Activated CD8-positive, alpha-beta memory T cell treated with anti-CD3 and anti-CD28 coated beads for 4 hours (primary cell): ENCODE measurements at places on chromosomes 12 and 14.

GRCh38 chr14:80325112-80325511 lies 113.8 kb upstream of the DIO2 start:
- no peak for DNase-seq

GRCh38 chr12:12387501-12387900 lies 30.6 kb downstream of the BORCS5 start:
- no peak for DNase-seq

DNA sequence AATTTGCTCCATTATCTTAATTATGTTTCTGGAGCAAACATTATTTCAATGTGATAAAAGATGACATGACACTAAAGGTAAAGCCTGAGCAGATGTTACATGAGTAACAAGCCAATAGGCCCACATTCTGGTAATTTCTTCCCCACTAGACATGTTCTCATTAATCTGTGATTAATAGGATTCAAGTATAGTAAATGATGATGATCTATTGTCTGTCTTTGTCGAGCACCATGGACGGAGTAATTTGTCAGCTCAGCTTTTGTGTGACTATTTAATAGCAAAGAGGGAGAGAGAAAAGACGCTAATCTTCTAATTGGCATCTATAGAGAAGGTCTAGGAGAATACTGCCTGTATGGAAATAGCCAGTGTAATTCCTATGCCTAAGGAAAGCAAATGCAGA lies 62.2 kb upstream of the INSM2 start:
- no peak for DNase-seq

DNA sequence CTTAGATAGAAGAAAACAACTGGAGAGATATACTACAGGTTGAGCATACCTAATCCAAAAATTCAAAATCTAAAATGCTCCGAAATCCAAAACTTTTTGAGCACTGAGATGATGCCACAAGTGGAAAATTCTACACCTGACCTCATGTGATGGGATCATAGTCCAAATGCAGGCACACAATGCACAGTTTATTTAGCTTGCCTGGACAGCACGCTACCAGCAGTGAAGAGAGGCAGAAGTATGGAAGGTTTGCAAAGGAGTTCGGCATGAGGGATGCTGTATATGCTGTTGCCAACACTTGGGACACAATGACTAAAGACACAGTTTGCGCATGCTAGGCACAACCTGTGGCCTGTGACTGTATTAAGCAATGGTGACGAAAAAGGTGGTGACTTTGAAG lies 58.1 kb upstream of the CAND1 start:
- no peak for DNase-seq

DNA sequence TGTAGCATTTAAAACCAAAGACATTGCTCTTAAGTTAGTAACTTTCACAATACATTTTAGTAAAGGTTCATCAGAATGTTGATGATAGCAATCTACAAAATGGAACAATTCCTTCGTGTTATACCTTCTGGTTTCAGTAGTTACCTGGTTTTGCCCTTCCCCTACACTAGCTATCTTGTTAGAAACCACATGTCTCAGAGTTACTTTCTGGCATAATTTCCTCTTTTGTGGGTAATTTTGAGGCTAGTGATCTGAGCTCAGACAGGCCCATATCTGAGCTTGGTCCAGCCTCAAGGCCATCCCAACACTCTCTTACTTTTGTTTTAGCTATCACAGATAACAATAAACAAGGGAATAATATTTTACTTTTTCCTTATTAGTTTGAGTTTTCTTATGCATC lies 196.9 kb downstream of the KITLG start:
- DNase-seq, result no peak

GRCh38 chr12:17810399-17810798 lies 279.6 kb downstream of the RERGL start:
- no peak for DNase-seq

GRCh38 chr12:85060916-85061315 lies 24.8 kb downstream of the LRRIQ1 start:
- DNase-seq, result no peak

- DNase-seq, result no peak
Measured at GRCh38 chr12:89208661-89209096, 143.6 kb downstream of the DUSP6 start.

DNA sequence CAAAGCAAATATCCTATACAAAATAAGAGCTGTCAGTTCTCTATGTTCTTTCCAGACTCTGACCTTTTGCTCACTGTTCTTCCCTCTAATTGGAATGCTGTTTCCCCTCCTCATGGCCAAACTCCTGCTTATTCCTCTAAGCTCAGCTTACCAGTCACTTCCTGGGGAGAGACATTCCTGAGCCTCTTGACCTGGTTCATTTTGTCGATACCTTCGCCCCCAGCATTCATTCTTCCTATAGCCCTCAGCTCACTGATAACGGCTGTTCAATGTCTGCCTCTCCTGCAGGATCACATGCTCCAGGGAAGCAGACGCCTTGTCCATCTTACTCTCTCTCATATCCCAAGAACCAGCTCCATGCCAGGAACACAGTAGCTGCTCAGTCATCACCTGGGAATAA lies 431.0 kb downstream of the MED13L start:
- DNase-seq, result no peak

DNA sequence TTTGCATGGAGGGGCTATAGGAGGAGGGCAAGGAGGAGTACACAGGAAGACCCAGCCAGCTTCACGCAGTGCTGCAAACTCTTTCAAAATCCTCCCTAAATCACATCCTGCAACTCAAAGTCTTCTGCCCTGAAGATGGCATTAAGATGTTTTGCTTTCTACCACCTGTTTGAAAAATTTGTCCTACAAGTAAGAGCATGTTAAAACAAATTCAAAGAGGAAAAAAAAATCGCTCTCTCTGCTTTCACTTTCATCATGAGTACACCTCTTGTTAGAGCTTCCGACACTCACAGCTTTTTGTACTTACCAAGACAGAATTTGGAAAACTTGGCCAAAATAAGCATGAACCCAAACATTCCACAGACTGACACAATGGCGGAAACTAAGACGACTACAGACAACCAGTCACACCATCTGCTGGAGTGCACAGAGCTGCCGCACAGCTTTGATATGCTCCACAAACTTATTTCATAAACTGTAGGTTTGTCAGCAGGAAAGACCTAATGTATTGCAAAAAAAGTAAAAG lies 21.3 kb downstream of the GCH1 start:
- DNase-seq, result no peak

GRCh38 chr14:55819610-55820304 lies 239.8 kb downstream of the KTN1 start:
- DNase-seq, result no peak

DNA sequence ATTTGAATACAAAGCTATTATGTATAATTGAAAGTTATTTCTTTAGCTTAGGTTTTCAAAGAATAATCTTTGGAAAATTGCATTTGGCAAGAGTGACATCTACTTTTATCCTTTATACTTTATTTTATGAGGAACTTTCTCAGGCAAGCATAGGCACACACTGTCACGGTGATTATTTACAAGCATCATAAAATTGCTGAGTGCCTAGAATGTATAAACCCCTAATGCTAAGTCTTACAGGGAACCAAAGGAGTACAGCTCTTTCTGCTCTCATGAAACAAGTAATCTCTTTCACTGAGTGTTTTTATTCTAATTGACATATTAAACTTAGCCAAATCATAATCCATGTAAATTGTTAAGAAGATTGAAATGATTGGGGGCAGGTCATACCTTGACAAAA lies 154.9 kb downstream of the FSCB start:
- DNase-seq, result no peak

DNA sequence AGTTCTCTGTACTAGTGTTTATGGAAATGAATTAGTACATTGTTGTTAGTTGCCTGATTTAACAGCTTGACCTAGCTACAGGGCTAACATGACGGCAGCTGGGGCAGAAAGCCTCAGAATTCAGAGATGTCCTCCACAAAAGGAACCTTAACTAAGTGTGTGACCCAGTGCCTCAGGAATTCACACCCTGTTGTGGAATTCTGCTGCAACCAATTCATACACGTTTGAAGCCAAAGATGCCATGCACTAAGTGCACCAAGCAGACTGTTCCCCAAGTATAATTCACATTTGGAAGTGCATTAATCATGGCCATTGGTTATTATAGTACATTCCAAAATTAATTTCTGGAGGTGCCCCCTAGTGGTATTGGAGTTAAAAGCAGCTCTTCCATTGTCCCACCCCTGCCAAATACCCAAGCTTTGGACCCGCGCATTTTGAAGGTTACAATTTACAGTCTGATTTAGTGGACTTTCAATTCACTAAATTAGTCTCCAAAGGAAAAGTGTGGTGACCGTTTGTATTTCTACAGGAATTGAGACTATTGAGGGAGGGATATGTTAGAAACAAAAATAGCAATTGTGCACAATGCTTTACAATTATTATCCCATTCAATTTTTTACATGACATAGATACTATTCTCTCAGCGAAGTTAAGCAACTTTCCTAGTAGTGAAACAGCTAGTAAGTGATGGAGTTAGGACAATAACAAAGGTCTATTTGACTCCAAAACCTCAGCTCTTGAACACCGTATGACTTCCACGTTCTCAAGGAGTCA lies 85.9 kb downstream of the PAX9 start:
- DNase-seq, result no peak

GRCh38 chr14:77055306-77055705 lies 26.8 kb upstream of the IRF2BPL start:
- no peak for DNase-seq

GRCh38 chr12:68042212-68042699 lies 53.0 kb downstream of the IFNG-AS1 start:
- no peak for DNase-seq

DNA sequence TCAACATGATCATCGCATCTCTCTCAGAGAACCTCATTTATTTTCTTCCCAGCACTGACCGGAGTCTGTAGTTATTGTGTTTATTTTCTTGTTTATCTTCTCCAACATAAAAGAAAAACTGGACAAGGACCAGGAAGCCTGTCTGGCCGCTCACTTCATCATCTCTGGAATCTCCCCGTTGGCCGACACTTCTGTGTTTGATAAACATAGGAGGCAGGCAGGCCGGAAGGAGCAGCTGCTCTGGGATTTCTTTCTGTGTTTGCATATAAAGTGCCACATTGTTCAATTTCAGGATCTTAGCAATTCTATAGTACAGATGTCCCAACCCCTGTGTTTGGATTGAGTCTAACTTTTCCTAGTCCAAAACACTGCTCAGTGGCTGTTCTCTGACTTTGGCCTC lies 53.3 kb downstream of the ACACB start:
- DNase-seq, result no peak

- no peak for DNase-seq
Measured at GRCh38 chr14:77708749-77709148, 846 bp downstream of the SLIRP start.

DNA sequence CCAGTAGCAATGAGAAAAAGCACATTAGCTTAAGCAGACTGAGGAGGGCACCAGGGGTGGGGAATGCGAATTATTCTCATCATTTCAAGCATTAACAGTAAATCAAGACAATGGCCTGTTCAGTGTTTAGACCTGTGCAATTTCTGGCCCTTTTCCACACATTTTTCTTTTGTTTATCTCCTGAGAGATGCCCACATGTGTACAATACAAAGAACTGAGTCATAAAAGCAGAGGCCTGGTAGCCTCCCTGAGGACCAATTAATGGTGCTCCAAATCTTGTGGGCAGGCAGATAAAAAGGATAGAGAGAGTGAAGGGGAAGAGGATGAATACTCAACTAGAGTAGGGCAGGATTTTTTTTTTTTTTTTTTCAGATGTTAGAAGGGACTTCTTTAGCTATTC lies 480.8 kb downstream of the RERGL start:
- no peak for DNase-seq

GRCh38 chr12:105107171-105107493 lies 399 bp upstream of the WASHC4 start:
- DNase-seq, result no peak

GRCh38 chr12:122124370-122124769 lies 45.8 kb downstream of the MLXIP start:
- no peak for DNase-seq

DNA sequence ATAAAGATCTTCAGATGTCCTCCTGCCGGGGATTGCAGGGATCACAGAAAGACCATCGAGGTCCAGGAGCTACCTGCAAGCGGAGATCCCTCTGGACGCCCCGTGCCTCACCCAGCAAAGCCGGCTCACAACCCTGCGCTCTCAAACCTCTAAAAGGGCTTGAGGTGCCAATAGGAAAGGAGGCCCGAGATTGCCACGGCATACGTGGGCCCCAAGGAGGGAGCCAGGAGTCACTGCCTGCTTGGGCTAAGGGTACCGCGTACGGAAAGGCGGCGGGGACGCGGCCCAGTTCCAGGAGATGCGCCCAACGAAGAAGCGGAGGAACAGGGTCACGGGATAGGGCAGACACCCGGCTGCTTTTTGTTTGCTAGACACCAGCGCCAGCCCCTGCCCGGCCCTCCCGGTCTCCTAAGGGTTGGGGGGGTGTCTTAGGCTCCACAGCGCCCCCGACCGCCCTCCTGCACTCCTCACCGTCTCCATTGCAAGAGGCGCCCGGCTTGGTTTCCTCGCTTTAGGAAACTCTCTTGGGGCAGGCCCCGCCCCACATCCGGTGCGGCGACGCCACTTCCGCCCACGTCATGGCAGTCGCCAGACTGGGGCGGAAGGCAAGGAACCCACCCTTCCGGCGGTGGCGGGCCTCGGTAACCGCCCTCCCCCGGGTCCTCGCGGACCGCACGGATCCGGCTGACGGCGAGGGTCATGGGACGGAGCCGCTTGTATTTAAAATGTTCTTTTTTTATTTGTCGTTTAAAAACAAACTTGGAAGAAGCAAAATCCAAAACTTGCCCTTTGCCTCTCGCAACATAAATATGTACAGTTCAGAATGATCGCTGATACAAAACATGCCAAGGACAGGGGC lies at the start of gene PRKAG1:
Gene PRKAG1 (minus strand): TSS at position 516 of the 859 bp plus-strand sequence. CDS start 36 bp downstream, at position 480.
- DNase-seq, result peak; percentile 94

- DNase-seq, result no peak
Measured at GRCh38 chr12:79121486-79121885, 256.9 kb downstream of the SYT1 start.

DNA sequence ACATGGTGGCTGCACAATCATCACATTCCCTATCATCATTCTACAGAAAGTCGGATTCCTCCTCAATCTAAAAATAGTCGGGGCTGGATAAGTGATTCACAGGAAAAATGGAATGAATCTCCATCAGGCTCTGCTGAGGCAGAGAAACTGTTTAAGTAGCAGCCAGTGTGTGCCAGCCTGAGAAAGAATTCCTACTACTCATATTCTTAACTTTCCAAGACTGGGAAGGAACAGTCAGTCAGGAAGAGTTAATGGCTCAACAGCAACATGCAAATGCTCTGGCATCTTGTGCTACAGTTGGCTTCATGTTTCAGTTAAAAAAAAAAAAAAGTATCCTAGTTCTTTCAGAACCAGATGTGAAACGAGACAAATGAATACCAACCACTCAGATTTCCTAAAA lies 187.0 kb downstream of the GRIP1 start:
- no peak for DNase-seq

GRCh38 chr12:114003286-114003685 lies 37.2 kb upstream of the RBM19 start:
- no peak for DNase-seq
